ENCODE measurements at places on chromosomes 1 and 21.

DNA sequence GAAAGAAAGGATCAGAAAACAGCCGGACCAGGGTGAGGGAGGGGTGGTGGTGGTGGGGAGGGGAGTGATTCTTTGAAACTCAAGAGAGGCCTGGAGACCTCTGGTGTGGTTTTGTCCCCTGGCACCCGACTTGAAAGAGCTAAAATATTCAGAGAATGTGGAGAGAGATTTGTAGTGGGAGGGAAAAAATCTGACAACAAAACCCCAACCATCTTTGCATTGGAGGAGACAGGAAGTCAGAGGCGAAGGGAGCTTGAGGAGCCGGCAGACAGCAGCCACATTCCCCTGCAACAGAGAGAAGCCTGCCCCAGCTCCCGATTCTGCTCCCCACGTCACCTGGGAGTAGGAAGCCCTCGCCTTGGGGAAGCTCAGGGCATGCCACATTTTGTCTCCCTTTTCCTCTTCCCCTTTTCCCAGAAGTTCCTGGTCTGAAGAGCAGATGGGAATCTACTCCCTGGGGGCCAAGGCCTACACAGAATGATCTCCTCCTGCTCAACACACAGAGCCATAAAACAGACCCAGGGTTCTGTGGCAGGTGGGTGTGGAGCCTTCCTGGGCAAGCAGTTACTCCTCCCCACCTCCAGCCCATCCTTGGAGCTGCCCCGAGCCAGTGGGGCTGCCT is 84.9 kb downstream of the ITPKB start:
- no peak for DNase-seq

- DNase-seq, result no peak
Observed at GRCh38 chr21:31660259-31660565, 719 bp downstream of the SOD1 start.

DNA sequence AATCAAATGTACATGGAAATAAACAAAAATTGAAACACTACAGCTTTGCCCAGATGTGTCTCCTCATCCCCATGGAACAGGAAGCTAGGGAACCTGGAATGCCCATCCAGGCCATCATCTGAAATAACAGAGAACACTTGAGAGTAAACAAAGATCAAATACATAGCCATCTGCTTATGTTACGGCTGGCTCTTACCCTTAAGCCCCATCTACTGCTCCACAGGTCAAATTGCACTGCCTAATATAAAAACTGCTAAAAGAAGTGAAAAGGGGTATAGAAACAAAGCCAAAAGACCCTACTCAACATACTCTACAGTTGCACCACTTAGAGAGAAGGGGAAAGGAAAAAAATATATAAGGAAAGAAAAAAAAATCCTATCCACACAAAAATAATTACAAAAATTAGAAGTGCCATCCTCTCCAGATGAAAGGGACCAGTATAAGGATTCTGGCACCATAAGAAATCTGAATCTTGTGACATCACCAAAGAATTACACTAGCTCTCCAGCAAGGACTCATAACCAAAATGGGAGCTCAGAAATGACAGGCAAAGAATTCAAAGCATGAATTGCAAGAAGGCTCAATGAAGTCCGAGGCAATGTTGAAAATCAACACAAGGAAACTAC is 26.9 kb downstream of the OR6Y1 start:
- DNase-seq, result no peak

DNA sequence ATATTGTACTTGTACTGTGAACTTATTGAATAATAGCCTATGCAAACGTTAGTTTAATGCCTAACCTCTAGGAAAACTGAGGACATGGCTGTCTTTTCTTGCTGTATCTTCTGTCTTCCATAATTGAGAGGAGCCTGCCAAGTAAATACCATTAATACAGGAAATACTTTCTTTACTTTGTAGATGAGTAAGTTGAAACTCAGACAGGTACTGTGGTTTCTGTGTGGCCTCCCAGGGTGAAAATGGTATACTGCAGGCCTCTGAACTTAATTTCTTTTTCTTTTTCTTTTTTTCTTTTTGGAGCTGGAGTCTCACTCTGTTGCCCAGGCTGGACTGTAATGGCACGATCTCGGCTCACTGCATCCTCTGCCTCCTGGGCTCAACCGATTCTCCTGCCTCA is 208.8 kb upstream of the ADGRL4 start:
- no peak for DNase-seq

- DNase-seq, result no peak
Observed at GRCh38 chr1:159015440-159015909, 5.8 kb downstream of the IFI16 start.

Data from urinary bladder (tissue), 4 donors.